ENCODE measurements at places on chromosomes 5 and 9.

DNA sequence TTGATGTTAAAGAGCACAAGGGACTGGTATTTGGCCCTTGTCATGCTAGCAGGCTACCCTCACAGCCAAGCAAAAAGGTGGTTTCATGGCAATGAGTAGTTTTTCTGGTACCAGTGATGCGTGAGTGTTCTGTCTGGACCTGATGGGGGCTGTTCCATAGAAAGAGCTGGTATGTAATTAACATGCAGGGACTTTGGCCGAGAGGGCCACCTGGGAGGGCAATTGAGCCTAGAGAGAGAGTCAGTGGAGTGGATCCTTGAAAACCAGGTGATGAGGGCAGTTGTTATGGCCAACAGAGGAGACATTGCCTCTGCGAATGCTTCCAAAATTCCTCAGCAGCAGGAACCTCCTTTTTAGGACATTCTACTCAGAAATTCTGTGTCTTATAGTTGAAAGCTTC, 383.3 kb downstream of the PSAT1 start:
- DNase-seq = no peak

GRCh38 chr9:129619787-129620668, 873 bp downstream of the C9orf50 start:
- no peak for DNase-seq

DNA sequence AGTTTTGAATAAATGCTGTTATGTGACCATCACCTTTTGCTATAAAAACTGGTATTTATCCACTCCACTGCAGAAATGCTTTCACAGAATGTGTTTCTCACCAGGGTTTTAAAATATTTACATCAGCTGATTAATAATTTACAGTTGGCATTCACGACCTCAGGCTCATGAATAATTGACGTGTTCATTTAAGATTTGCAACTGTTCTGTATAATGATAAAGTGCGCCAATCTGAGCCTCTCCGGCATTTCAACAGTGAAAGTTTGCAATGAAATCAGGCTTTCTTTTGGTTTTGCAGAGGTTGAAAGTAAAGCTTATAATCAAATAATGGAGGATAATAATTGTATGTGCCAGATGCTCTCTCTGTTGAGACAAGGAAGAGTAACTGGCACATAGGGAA, 434.9 kb downstream of the ICE1 start:
- no peak for DNase-seq

GRCh38 chr5:33008751-33009418, 297.8 kb downstream of the NPR3 start:
- DNase-seq = no peak

DNA sequence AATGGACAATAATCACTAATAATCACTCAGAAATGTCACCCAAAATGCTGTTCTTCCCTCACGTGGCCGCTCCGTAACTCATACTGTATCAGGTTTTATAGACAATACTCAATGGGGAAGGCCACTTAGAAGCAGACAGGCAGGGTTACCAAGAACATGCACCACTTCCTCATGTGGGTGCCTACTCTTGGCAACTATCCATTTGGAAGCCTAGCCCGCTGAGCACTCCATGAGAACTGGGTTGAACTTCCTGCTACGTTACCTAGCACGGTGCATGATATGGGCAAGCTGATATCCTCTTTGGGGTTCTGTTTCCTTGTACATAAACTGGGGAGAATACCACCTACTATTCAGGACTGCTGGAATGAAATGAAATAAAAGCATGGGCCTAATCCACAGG, 14.3 kb downstream of the DAP start:
- DNase-seq = no peak

DNA sequence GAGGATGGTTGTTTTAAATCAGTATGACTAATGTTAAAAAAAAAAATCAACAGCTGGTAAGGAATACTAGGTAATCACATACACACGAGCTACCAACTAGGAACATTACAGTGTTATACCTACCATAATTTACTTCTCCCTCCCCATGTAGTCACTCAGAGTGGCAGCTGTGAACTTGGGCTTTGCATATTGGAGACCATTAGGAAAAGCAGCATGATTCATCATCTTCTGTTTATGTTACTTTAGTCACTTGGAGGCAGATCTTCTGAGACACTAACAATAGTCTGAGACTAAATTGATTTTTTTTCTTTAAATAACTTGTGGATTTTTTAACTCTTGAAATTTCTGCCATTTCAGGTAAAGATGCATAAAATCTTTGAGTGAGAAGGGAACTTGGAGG, 141.5 kb upstream of the NR4A3 start:
- no peak for DNase-seq

DNA sequence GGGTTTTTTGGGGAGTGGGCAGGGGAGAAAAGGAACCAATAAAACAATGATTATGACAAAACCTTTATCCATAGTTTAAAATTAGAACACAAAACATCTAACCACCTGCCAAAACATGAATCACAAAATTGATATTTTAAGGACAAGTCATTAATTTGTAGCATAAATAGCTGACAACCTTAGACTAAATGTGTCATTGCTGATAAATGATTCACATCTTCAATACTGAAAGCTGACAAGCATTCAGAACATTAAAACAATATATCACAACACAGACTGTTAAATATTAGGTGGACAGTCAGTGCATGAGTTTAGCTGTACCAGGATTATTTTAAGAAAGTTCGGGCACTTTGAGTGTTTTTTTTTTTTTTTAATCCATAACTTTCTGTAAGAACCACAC, 71.5 kb downstream of the NR3C1 start:
- no peak for DNase-seq

GRCh38 chr5:143248822-143249579, 154.5 kb downstream of the NR3C1 start:
- no peak for DNase-seq

- no peak for DNase-seq
Measured at GRCh38 chr9:82923912-82924605, 138.9 kb downstream of the RASEF start.

DNA sequence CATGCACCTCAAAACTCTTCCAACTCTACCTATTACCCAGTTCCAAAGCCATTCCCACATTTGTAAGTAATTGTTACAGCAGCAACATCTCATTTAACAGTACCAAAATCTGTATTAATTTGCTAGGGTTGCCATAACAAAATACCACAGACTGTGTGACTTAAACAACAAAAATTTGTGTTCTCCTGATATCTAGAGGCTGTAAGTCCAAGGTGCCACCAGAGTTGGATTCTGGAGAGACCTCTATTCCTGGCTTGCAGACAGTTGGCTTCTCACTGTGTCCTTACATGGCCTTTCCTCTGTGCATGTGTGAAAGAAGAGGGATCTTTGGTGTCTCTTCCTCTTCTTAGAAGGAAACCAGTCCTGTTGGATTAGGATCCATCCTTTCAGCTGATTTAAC, 203.8 kb upstream of the PIK3R1 start:
- DNase-seq = no peak

GRCh38 chr9:98807070-98807813, at the start of gene GALNT12:
Gene GALNT12 (plus strand): TSS chr9:98807670. CDS start chr9:98807699, 29 bp downstream.
- peak; percentile 47 for DNase-seq

GRCh38 chr5:91137647-91138046, 245.5 kb downstream of the ARRDC3 start:
- DNase-seq = no peak

DNA sequence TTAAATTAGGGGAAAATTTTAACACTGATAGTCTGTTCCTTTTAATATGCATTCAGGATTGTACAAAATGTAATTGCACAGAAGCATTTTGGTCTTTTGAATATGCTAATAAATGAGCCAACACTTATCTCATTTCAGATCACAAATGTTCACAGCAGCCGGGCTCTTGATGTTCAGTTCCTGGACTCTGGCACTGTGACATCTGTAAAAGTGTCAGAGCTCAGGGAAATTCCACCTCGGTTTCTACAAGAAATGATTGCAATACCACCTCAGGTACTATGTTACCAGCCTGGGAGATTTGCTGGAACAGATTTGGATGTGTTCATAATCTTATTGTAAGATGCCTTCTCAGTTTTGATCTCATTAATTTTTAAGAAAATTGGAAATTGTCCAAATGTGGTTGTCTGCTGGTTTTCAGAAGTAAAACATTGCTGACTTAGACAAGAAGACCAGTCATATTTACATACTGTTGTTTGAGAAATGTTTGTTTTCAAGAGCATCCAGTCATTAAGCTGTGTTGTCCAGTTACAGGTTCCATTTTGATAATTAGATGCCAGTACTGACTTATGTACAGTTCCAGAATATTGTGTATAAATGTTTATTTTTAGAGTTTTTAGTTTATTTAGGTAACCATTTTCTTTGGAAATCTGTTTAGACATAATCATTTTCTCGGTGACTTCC, 23.0 kb upstream of the TMOD1 start:
- no peak for DNase-seq

- no peak for DNase-seq
Measured at GRCh38 chr9:12065686-12066085, 627.5 kb upstream of the TYRP1 start.

DNA sequence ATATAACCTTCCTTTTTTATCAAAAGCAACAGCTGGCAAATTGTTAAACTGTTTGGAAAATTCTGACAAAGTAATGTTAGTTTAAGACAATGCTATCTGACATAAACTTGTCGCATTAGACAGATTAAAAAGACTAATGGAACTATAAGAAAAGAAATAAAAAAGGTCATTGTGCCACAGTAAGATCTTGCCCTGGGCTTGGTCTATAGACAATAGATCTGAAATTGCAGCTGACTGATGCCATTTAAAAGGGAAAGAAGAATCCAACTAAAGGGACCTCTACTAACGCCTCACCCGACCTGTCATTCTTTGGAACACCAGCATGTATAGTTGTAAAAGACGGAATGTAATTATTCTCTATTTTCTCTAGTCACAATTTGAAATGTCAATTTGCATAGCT, 644.4 kb upstream of the GRAMD2B start:
- DNase-seq = no peak

DNA sequence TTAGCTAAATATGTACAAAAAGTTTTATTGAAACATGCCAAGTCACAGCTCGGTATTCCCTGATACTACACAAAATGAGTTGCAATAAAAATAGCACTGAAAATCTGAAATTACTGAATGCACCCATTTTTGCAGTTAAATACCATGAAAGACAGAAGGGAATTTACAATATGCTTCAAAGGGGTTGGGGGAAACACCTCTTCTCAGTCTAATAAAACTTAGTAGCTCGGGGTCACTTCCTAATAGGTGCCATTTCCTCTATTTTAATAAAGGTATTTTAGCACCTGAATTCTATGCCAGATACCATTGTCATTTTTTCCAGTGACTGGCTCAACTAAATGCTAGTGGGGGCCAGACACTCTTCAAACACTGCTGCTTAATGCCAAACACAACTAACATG, 204.1 kb upstream of the MEF2C start:
- DNase-seq = no peak

- no peak for DNase-seq
Measured at GRCh38 chr5:37111426-37112382, 137.5 kb downstream of the CPLANE1 start.

GRCh38 chr9:137745541-137745991, 126.8 kb downstream of the EHMT1 start:
- DNase-seq = no peak

GRCh38 chr9:131578731-131579504, 33.6 kb downstream of the PRRT1B start:
- DNase-seq = peak; percentile 19

GRCh38 chr9:114688909-114689610, 7.1 kb upstream of the TEX48 start:
- no peak for DNase-seq

- DNase-seq = no peak
Measured at GRCh38 chr9:110846215-110846614, 177.6 kb downstream of the MUSK start.

GRCh38 chr9:28487561-28487960, 914.3 kb upstream of the C9orf72 start:
- DNase-seq = no peak

- no peak for DNase-seq
Measured at GRCh38 chr9:107938801-107939386, 449.3 kb upstream of the KLF4 start.

Measured in stimulated activated CD8-positive, alpha-beta memory T cell treated with anti-CD3 and anti-CD28 coated beads, Interleukin-15, amount 100 ng/mL, for 48 hours (primary cell).